ENCODE measurements at places on chromosomes 5 and 9.
A peak's percentile ranks its signal among the peaks of the same experiment; 100 is the strongest.

GRCh38 chr5:72723581-72723980 is 92.9 kb upstream of the TNPO1 start:
- no peak for DNase-seq

- DNase-seq, result no peak
Observed at GRCh38 chr5:177472460-177473442, 683 bp downstream of the DBN1 start.

- DNase-seq, result no peak
Observed at GRCh38 chr9:111198936-111199335, 131.1 kb downstream of the OR2K2 start.

- DNase-seq, result peak; percentile 90
Observed at GRCh38 chr9:37027582-37028419, 6.3 kb downstream of the PAX5 start.

DNA sequence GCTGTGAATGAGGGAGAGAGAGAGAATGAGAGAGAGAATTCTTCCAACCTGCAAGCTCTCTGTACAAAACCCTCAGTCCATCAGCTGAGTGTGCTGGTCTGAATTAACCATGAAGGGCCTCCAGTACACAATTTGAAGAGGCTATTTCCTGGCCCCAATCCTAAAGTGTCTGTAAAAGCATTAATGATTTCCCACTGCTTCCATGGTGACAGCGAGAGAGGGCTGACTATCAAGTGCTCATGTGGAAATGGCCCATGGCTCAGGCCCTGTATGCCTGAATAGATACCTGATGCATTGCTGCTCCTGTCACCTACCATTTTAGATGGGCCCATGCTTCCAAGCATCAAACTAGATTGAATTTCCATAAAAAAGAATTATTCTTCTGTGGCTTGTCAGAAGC is 592.4 kb downstream of the KIF4B start:
- DNase-seq, result no peak

- peak; percentile 11 for DNase-seq
Observed at GRCh38 chr5:16550316-16550952, 66.4 kb downstream of the RETREG1 start.

Measured in stimulated activated CD4-positive, alpha-beta T cell treated with anti-CD3 and anti-CD28 coated beads, Interleukin-12 subunit alpha, Interleukin-12 subunit beta, amount 100 ng/mL, for 48 hours (primary cell).